Stimulated activated CD8-positive, alpha-beta memory T cell treated with anti-CD3 and anti-CD28 coated beads, Interleukin-12 subunit alpha, Interleukin-12 subunit beta, amount 100 ng/mL, for 4 hours (primary cell): ENCODE measurements at places on chromosomes 6 and 20.

DNA sequence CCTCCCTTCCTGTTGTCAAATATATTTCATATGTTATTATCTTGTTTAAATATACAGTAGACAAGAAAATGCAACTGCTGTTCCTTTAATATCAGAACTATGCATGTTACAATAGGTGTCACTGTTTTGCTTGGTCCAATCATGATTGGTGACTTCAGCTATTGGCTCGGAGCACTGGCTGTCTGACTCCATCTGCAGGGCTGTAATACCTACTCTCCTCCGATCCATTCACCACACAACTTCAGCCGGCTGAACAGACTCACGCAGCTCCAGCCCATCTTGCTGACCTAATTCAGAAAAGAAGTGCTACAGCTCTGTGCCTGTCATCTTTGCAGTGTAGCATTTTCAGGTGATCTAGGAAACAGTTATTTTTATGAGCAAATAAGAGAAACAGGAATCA lies at the start of gene BTBD3:
Gene BTBD3 (plus strand): TSS at position 231 of the 400 bp plus-strand sequence. CDS start 383 bp downstream, outside the sequence.
- no peak for DNase-seq

DNA sequence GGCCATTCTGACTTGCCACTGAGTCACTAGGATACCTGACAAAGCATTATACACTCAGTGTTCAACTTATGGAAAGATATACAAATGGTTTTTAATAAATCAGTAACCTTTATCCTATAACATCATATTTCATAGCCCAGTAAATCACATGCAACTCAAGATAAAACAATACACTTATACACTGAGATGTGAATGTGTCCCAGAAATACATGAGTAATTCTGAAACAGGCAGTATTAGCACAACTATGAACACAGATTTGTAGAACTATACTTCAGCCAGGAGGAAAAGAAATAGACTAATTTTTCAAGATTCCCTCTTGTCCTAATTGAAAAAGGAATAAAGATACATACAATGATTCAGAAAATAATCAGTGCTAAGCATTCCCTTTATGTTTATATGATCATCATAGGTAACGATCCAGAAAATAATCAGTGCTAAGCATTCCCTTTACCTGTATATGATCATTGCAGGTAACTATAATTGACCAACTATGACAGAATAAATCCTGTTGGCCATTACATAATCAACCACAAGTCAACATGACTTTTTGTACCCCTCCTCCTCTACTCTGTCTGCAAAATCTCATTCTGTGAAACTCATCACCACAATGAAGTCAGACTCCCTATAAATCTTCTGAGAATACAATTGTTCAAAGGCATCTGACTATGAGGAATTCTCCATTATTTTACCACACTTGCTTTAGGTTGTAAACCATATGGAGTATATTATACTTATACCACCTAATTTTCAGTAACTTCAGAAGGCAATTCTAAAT lies 30.3 kb downstream of the HACE1 start:
- DNase-seq, result no peak

DNA sequence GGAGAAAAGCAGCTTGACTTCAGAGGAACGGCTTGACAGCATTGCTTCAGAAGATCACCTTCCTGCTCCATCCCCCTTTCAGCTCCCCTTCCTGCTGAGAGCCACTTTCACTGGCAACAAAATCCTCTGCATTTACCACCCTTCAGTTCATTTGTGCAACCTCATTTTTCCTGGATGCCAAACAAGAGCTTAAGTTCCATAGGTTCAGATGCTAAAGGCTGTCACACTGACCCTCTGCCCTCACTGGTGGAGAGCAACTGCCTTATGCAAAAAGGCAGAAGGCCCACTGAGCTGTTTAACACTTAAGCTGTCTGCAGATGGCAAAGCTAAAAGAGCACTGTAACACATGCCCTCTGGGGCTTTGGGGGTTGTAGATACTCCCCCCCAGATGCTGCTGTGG lies 131.2 kb upstream of the SPACA1 start:
- DNase-seq, result no peak

- no peak for DNase-seq
Measured at GRCh38 chr6:35048031-35048613, 93.0 kb downstream of the TCP11 start.

- no peak for DNase-seq
Measured at GRCh38 chr6:43302126-43302525, 4.1 kb downstream of the SLC22A7 start.

GRCh38 chr6:135081966-135082365 lies 27.3 kb upstream of the HBS1L start:
- DNase-seq, result no peak

GRCh38 chr6:144535630-144536029 lies 250.5 kb downstream of the UTRN start:
- no peak for DNase-seq

- DNase-seq, result no peak
Measured at GRCh38 chr6:125219361-125219895, 65.9 kb downstream of the TPD52L1 start.

- DNase-seq, result no peak
Measured at GRCh38 chr6:7526755-7527154, 14.7 kb upstream of the DSP start.

DNA sequence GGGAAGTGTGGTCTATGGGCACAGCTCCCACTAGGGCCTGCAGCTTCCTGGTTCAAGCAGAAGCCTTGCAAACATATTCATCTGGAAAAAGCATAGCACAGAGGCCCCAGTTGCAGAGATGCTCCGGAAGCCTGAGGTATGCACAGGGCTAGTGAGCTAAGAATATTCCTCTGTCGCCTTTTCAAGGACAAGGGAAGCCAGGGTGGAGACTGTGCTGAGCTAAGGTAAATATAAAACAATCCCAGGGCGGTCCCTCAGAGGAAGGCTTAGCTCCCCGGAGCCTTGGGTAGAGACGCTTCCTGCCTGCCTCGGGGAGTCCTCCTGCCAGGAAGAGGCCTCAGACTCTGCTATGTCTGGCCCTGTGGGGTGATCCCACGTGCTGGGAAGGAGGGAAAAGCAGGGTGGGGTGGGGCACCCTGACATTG lies 134.8 kb upstream of the FOXA2 start:
- no peak for DNase-seq

DNA sequence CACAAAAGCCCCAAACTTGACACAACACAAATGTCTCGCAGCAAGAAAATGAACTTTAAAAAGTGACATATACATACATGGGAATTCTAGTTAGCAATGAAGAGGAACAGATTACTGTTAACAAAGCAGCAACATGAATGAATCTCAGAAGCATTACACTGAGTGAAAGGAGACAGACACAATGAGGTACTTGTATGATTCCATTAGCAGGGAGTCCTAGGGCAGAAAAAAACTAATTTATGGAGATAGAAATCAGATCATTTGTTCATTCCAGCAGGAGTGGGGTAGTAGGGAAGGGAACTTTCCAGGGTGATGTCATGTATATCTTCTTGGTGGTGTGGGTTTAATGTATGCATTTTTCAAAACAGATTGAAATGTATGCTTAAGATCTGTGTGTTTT lies 524.4 kb downstream of the KIF16B start:
- DNase-seq, result no peak

DNA sequence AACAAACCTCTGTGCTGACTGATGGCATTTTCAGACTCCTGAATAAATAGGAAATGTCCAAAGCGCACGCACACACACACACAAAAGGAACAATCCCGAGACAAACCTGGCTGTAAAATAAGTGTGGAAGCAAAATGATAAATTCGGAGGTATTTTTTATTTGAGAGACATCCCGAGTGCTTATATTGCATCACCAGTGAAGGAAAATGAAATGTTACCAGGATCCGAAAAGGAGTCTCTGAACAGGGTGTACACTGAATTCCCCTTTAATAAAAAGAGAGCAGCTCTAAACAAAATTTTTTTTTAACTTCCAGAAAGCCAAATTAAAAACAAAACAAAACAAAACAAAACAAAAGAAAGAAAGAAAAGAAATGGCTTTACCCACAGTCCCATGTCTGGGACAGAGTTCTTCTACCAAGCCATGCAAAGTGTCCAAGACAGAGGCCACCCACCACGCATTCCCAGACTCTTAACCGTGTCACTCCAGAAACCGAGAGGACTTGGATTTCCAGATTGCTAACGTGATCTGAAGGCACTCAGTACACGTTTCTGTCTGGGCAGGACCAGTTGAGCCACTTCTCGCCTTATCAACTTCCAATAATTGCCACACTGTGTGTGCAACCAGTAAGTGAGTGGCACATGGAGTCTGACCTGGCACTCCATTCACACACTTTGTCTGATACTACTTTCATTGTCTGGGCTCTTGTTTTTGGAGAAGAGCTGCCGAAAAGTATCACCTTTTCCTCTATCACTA lies 817 bp downstream of the ME1 start:
- no peak for DNase-seq

GRCh38 chr20:1595333-1595732 lies 24.5 kb downstream of the SIRPB1 start:
- no peak for DNase-seq

DNA sequence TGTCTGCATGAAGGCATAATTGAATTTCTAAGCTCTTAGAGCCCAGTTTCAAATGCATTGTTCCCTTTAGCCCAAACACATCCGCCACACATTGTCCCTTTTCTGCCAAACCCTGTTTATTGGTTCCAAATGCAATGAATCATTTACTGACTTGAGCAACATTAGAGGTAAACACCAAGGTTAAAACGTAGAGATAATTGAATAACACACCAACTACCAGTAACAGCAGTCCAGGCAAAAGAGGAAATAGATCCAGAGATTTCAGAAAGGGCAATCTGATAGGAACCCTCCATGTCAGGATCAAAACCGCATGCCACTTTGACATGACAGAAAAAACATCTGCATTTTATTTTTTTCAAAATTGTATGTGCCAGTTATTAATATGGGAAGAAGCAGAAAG lies 114.8 kb downstream of the PKHD1 start:
- DNase-seq, result no peak

GRCh38 chr6:142940487-142940886 lies 4.5 kb downstream of the HIVEP2 start:
- DNase-seq, result no peak

DNA sequence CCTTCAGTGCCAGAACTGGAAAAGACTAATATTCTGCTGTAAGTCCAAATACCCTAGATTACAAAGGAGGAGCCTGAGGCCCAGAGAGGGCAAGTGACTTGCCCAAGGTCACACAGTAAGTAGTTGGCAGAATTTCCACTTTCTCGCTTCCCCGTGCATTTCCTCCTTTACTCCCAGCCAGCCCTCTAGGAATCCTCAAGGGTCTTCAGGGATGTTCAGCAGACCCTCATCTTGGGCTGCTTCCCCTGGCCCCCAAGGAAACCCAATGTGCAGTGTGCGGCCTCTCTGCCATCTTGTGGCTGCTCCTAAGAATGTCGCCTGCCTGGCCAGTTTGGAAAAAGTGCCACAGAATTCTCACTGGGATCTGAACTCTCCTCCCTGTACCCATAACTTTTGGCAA lies 217.7 kb upstream of the LRFN2 start:
- DNase-seq, result no peak

- DNase-seq, result no peak
Measured at GRCh38 chr6:68575765-68576439, 59.2 kb upstream of the ADGRB3 start.

- DNase-seq, result no peak
Measured at GRCh38 chr6:140850438-140850837, 1282.3 kb upstream of the GJE1 start.

DNA sequence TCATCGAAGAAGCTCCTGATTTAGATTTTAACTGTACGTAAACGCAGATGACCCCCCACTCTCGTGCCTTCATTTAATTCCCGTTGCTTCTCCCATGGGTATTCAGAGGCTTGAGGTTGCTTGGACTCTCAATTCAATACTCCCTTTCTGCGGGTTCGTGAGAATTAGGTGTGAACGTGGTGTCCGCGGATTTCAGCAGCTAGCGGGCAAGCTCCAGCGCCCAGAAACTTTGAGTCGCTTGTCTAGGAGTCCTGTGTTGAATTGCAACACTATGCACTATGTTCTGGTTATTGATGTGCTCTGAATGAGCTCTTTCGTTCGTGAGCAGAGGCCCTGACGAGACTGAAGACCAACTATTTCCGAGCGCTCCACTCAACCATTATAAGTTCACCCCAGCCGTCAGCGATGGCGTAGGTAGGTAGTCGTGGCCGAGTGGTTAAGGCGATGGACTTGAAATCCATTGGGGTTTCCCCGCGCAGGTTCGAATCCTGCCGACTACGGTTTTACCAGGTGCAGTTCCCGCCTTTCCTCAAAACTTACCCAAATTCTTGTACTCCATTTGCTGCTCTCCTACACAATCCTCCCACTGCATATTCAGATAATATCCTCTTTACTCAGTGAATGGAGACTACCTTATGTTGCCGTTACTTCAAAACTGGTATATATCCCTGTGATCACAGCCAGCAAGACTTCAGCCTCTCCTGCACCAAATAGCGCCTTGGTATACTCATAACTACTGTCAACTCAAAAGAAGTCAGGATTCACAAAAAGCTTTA lies 72.6 kb upstream of the ZNF184 start:
- DNase-seq, result no peak

DNA sequence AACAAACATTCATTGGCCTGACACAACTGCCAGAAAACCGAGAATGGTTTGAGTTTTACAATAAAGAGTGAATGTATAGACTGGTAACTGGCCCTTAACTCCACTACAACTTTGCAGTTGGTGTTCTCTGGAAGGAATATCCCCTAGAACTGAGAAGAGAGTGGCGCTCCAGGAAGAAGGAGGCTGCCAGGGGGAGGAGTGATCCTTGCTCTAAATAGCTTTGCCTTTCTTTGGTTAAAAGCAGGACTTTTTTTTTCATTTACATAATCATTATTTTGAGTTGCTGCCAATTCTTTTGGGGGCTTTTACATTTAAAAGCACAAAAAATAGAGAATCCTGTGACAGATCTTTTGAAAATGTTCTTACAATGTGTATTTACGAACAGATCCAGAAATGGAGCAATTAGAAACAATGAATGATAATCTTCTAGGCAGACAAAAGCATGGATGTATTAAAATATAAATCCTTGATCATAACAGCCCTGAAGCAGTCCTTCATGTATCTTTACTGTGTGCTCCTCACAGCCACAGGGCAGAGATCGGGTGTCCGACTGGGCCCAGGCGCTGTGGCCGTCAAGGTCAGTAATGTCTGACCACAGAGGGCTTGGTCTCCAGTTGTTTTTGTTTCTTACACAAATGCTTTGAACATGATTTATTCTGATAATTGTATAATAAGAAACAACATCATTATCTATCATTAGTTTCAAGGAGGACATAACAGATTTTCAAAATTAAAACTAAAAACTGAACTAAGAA lies 612.2 kb downstream of the HDGFL1 start:
- no peak for DNase-seq

- no peak for DNase-seq
Measured at GRCh38 chr20:59688999-59689398, 84.7 kb downstream of the PHACTR3 start.

DNA sequence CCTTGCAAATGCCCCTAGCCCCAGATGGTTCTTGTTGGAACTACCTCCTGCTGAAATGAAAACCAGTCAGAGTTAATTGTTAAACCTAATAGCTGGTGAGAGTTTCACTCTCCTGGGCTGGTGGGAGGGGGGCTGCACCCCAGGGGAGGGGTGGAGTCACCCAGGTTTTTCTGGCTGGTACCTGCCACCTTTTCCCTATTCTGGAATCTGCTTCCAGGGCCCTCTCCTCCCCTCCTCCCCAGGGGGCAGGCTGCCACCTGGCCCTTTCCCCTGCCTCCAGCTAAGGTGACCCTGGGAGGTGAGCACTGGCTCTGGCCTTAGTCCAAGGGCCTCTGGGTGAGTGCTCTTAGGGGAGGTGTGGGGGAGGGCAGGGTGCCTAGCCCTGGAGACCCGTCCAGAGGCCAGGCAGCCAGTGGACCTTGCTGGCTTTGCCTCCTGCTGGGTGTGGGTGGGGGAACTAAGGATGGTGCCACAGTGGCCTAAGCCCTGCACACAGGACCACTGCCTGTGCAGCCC lies 48.8 kb upstream of the EPB41L1 start:
- DNase-seq, result no peak
